ENCODE measurements at places on chromosomes 7 and 10.

GRCh38 chr7:78224923-78225322, 426.4 kb downstream of the PHTF2 start:
- no peak for DNase-seq

DNA sequence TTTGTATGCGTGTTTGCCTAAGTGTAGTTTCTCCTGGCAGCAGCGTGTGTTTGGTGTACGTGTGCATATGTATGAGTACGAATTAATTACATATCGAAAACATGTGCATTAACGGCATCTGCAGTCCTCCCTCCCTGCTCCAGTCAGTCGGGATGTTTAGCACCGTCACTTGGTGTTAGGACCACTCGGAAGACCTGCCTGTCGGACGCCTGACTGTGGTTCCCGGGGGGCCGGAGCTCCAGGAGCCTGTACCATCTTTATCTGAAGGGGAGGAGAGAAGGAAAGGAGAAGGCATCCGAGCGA, 1.1 kb upstream of the CNTNAP2 start:
- DNase-seq, result no peak

DNA sequence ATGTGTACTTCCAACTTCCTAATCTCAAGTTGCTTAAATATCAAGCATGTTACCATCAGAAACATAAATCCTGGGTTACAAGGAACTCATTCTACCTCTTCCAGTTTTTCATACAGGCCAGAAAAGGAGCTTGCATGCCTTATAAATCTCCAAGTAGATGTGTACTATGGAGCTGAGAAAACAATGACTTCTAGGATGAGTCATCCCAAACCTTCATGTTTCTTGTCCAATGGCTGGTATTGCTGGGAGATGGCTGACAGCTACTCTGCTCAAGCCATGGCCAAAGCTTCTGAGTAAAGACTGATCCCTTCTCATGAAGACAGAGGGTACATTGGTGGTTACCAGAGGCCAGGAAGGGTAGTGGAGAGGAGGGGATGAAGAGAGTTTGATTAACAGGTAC, 8.6 kb downstream of the RAPGEF5 start:
- DNase-seq, result no peak

DNA sequence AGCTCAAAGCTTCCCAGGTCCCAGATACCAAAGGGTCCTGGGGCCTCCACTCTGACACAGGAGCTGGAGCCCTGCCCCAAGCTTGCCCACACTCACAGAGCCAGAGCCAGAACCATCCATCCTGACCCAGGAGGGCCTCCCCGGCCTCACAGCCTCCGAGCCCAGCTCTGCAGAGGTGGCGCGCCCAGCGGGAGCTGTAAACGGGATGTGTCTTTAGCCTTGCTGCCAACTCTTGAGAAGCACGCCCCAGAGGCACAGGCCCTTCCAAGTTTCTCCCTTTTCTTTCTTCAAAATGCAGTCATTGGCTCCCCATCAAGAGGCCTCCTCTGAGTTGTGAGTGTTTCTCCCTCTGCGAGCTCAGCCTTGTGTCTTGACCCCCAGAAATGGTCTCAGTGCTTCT, 75.0 kb downstream of the PDGFA start:
- DNase-seq, result no peak

- no peak for DNase-seq
Measured at GRCh38 chr10:110163192-110163773, 44.1 kb upstream of the MXI1 start.

- no peak for DNase-seq
Measured at GRCh38 chr7:27532314-27532713, 130.4 kb downstream of the HIBADH start.

GRCh38 chr7:155917836-155918430, 105.7 kb upstream of the SHH start:
- DNase-seq, result no peak

DNA sequence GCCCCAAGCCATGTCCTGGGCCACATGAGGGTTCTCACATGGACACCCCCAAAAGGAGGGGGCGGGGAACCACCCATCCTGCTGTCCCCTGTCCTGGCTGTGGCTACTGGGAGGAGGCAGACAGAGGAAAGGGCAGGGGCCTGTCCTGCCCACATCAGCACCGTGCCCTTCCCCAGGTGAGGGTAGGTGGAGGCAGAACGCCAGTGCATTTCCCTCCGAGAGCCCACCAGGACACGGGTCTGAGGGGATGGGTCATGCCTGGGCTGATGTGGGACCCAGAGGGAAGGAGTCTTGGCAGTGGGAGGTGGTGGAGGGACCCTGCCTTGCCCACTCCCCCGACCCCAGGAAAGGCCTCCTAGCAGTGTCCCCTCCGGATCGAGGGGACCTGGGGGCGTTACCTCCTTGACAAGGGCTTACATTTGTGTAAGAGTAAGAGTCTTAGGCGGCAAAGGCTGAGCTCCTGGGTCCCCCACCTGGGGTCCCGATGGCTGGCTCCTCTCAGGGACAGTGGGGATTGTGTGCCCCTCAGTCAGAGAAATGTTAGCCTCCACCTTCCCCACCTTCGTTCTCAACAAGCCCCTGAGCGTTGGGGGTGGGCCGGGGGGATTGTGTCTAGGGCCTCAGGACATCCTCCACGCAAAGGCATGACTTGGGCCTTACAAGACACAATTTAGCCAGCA, 6.1 kb downstream of the CRYGN start:
- DNase-seq, result no peak

GRCh38 chr7:1911571-1911970, 241.5 kb downstream of the ELFN1 start:
- DNase-seq, result no peak

- peak; percentile 67 for DNase-seq
Measured at GRCh38 chr10:124722798-124723783, 21.1 kb downstream of the FAM53B start.

GRCh38 chr10:124961248-124961570, 19.3 kb downstream of the ZRANB1 start:
- no peak for DNase-seq

DNA sequence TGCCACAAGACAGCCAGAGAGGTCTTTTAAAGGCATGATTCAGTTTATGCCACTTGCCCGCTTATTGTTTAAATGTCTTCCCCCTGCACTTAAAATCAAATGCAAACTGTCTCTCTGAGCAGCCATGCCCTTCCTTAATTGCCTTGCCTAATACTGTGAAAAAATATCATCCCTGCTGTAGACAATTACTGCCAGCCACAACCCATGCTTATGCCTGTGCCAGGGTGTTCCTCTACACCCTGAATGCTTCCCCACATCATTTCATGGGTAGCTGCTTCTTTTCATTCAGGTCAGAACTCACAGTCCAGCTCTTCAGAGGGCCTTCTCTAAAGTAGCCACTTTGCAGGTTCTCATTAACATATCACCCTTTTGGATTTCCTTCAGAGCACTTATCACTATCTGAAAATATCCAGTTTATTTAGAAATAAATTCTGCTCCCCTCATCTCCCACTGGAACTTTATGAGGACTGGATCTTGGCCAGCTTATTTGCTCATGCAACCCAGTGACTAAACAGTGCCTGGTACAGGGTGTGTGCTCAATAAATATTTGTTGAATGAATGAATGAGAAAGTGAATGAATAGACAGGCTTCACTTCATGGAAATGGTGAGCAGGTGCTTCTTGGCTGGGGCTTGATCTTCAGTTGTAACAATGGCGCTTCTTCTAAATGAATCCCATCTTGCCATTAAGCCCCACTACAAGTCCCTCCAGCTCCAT, 162.4 kb upstream of the MDFIC start:
- DNase-seq, result no peak

- no peak for DNase-seq
Measured at GRCh38 chr7:151347200-151347599, 5.6 kb downstream of the NUB1 start.

GRCh38 chr7:4049202-4049601, 632.9 kb upstream of the FOXK1 start:
- no peak for DNase-seq

DNA sequence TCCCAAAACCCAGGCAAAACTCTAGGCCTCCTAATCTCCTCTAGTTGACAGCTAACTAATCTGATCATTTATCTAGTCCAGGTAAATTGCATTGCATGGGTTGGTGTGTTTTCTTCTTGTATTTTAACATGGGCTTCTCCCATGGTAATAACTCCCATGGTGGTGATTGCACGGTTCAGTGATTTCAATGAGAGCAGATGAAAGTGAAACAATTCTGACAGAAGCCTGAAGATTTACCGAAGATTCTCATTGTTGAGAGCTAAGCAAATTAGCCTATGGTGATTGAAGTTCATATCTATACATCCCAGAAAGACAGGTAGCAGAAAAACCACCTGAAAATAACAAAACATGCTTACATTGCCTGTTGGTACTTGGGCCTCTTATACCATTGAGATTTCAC, 26.6 kb upstream of the LIPN start:
- no peak for DNase-seq

DNA sequence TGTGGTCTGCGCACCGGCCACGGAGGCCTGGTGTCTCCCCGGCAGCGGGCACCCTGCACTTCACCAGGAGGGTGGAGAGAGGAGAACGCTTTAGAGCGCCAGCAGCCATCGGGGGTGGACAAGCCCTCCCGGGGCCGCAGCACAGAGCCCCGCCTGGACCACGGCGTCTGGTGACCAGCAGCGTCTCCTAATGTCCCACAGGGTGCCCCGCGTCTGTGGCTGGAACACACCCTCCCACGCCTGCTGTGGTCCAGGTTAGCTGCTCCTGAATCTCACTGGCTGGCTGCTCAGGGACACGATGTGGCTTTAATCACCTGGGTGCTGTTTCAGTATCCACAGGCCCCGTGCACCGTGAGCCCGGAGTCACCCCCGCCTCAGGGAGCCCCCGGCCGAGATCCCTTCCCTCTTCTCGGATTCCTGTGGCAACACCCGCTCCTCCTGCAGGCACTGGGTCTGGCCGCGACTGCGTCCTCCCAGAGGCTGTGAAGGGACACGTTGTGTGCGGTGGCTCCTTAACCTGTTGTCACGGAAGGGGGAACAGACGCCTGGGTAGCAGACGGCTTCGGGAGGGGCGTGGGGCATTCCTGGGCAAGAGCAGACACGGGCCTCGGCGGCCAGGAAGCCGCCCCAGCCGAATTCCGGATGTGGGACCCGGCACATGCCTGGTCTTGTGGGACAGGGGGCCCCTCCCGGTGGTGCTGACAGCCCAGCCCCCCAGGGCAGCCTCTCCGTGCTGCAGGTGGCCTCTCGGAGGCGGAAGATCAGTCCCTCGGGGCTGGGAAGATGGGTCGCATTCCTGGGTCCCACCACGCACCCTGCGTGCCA, 78.9 kb downstream of the FOXL3 start:
- no peak for DNase-seq

DNA sequence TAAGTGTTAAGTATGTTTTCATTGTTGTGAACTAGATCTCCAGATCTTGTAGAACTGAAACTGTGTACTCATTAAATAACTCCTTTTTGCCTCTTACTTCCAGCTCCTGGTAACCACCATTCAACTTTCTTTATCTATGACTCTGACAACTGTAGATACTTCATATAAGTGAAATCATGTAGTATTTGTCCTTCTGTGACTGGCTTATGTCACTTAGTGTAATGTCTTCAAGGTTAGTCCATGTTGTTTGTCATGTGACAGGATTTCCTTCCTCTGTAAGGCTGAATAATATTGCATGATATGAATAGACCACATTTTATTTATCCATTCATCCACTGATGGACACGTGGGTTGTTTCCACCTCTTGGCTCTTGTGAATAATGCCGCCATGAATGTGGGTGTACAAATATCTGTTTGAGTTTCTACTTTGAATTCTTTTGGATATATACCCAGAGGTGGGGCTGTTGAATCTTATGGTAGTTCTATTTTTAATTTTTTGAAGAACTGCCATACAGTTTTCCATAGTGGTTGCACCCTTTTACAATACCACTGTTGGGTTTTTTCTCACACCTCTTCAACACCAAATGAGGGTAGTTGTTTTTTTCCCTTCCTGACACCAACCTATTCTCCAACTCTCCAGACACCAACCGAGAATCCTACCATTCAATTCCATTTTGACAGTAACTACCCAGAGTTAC, 10.7 kb upstream of the FMC1 start:
- no peak for DNase-seq

- no peak for DNase-seq
Measured at GRCh38 chr10:97597778-97598177, 8.3 kb downstream of the C10orf62 start.

GRCh38 chr10:77578583-77579227, 58.9 kb downstream of the KCNMA1 start:
- DNase-seq, result no peak

GRCh38 chr10:129274748-129275474, 192.1 kb upstream of the MGMT start:
- no peak for DNase-seq

- DNase-seq, result no peak
Measured at GRCh38 chr10:74011770-74012169, 13.9 kb downstream of the VCL start.

DNA sequence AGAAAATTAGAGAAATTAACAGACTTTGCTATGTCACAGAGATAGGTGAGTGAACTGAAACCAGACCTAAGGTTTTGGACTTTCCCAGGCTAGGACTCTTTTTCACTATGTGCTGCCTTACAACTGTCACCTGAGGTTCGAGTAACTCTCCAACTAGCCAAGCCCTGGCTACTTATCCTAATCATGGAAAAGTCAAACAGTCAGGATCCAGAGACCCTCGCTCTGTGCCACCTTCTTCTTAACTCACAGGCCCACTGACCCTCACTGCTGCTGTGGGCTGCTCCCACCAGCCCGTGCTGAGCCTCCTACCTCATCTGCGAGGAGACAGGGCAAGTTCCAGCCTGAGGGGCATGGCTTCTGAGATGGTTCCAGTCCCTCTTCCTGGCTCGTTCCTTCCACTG, 211.4 kb upstream of the KLF14 start:
- DNase-seq, result no peak

DNA sequence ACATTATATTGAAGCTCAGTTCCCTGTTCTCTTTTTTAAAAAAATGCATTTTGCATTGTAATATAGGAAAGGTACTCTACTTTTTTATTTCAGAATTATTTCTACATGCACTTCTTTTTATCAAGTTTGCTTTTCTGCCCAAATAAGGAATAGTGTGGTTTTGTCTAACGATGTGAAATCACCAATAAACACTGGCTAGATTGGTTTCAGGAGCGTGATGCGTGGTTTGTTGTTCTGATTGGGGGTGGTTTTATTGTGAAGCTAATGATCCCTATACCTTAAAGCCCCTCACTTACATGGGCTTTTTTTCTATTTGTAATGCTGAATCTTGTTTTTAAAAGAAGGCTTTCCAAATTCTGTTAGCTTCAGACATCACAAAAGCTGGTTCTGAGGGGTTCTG, 17.6 kb downstream of the ENTPD7 start:
- no peak for DNase-seq

- DNase-seq, result no peak
Measured at GRCh38 chr10:96626795-96627194, 40.0 kb upstream of the TM9SF3 start.
